NK-92 treated with Interleukin-12 subunit alpha and Interleukin-12 subunit beta, amount 100 ng/mL, for 24 hours (cell line): ENCODE measurements at places on chromosomes 4 and X.

GRCh38 chr4:37889849-37890800 lies 759 bp upstream of the TBC1D1 start:
- DNase-seq: no peak

DNA sequence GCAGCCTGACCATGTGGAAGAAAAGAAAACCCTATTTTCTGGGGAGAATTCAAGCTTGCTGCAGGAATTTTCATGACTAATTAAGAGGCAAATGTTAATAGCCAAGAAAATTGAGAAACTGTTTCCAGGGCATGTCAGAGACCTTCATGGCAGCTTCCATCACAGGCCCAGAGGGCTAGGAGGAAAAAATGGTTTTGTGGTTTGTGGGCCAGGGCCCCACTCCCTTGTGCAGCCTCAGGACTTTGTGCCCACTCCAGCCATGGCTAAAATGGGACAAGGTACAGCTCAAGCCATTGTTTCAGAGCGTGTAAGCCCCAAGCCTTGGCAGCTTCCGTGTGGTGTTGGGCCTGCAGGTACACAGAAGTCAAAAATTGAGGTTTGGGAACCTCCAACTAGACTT lies 282.9 kb downstream of the DCAF12L2 start:
- no peak for DNase-seq

DNA sequence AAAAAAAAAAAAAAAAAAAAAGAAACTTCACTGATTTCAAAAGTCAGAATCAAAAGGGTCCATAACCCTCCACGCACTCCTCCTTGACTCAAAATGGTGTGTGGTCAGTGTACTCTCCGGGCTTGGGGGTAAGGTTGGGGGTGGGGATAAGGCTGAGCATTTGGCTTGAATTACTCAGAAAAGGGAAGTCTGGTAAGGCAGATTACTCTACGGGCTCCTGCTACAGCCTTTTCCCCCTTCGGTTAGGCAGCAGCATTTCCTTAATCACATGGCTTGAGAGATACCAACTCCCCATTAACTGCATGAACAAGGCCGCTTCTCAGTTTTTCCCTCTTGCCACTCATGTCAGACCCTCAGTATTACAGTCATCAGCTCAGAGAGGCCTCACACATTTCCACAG lies 135.4 kb upstream of the DUSP21 start:
- no peak for DNase-seq

GRCh38 chr4:86274642-86275041 lies 85.2 kb downstream of the MAPK10 start:
- DNase-seq: no peak
